M059J (cell line): ENCODE measurements at places on chromosomes 7 and 10.
A peak's percentile ranks its signal among the peaks of the same experiment; 100 is the strongest.

DNA sequence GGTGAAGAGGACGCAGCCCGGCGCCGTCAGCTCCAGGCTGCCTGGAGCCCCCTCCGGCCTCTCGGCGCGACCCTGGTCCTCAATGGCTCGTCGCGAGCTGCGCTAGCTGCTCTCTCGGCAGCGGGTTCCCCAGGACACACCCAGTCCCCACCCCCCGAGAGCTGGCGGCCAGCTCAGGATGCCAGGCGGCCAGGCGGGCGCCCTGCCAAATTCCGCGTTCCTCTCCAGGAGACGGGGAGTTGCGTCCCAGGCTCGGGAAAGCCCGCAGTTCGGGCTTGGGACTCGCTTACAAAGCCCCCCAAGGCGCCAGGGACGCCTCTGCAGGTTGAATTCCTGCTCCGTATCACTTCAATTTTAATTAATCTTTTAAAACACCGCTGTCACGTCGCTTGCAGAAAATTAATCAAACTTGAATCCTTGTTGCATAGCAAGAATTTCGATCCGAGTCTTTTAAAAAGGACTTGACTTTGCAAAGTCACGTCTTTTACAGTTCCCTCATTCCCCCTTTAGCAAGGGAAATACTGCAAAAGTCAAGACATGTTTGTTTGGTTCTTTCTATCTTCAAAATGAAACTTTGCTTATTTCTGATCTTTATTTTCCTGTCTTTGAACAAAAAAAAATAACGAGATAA lies 28.2 kb downstream of the SKIDA1 start:
- peak; percentile 84 for DNase-seq

GRCh38 chr10:59736749-59737148 lies 16.5 kb downstream of the MRLN start:
- no peak for DNase-seq

- no peak for DNase-seq
Measured at GRCh38 chr7:151652111-151652510, 132.4 kb upstream of the RHEB start.

GRCh38 chr7:117837841-117838240 lies 35.4 kb downstream of the CTTNBP2 start:
- no peak for DNase-seq

- no peak for DNase-seq
Measured at GRCh38 chr7:26007510-26007909, 144.5 kb upstream of the NFE2L3 start.

DNA sequence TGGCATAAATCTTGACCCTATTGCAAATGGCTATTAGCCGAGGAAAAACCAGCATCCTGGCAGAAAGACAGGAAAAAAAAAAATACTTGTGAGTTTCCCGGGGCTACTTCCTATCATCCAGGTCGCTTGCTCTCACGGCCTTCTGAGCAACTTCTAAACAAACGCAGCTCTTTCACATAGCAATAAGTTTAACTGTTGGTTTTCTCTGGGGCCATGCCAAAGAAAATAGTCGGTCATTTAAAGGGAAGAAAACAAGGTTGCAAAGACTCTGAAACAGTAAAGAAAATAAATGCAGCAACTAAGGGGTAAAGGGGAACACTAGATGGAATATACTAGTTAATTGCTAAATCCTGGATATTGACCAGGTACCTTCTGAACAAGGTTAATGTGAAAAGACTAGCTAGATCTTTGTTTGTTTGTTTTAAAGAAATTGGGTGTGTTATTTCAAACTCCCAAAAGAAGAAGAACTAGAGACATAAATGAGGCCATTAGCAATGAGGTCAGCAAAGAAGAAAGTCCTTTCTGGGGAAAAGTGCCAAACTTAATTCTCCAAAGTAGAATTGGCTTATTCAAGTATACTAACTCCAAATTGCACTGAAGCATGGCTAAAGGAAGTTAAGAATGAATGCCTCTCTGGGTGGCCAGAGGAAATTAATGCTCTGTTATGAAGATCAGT lies 54.2 kb downstream of the SLC39A12 start:
- DNase-seq, result peak; percentile 87

DNA sequence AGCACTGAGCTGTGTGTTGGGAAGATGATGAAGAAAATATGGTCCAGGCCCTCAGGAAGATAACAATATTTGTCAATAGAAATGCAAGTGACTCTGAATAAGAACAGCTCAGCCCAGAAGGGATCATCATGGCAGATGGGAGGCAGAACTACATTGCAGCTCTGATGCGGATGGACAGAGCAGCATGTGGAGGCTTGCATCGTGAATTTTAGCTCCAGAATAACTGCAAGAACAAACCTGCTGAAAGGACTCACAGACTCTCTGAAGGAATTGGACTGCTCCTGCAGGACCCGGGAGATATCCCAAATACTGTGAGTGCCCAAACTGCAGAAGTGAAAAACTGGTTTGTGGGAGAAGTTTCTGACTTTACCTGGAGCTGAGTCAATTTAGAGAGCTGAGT lies 80.6 kb upstream of the LAMB4 start:
- DNase-seq, result no peak

- DNase-seq, result no peak
Measured at GRCh38 chr7:114822844-114823243, 99.0 kb upstream of the MDFIC start.

DNA sequence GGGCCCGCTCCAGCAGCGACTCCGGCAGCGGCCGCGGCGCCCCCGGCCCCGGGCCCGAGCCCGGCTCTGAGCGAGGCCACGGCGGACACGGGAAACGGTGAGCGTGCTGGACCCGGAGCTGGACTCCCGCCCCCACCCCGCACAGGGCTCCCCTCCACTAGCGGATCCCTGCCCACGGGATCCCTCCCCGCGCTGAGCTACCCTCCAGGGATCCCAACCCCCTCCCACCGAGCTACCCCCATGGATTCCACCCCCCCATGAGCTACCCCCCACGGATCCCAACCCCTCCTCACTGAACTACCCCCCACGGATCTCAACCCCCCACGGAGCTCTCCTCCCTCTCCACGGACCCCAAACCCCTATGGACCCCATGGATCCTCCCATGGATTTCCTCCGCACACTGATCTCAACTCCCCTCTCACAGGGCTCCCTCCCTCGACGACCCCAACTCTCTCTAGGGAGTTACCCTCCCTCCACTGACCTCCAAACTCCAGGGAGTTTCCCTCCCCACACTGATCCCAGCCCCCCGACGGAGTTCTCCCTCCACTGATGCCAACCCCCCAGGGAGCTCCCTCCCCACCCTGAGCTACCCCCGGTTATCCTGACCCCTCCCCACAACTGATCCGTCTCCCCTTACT lies 20.6 kb upstream of the HSPB1 start:
- no peak for DNase-seq

DNA sequence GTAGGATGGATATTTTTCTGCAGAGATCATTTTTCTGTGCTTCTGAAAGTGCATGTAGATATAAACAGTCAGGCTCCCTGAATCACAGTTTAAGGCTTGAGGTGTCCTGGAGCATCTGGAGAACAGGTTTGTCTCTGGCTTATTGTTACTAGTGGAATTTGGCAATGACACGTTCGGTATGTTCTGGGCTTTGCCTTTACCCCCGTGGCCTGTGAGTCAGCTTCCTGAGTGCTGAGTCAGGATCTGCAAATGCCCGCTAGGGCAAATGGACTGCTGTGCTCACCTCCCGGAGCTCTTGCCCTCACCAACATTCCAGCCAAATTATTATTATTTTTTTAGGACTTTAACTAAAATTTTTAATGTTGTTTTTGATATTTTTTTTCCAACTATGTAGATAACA lies 192.5 kb upstream of the PRSS1 start:
- DNase-seq, result peak; percentile 99

- peak; percentile 74 for DNase-seq
Measured at GRCh38 chr7:66326501-66327215, 121.5 kb downstream of the TPST1 start.

- DNase-seq, result no peak
Measured at GRCh38 chr7:149708026-149708425, 65.4 kb downstream of the ZNF467 start.

DNA sequence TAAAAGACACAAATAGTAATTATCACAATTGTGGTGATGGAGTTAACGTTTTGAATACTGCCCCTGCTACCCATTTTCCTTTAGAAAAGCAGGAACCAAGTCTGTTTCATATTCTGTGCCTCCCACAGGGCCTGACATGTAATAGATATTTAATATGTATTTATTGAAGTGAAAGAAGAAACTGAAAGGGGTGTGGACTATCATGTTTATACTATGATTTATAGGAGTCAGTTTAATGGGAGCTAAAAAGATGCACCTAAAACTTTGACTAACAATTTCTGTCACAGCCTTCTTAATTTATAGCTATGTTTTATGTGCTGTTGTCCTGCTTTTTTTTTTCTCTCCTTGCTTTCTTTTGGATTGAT lies 24.1 kb upstream of the BHLHA15 start:
- no peak for DNase-seq

- DNase-seq, result peak; percentile 69
Measured at GRCh38 chr7:55977831-55978230, 13.4 kb downstream of the NIPSNAP2 start.

- no peak for DNase-seq
Measured at GRCh38 chr7:155586843-155587440, 40.6 kb upstream of the CNPY1 start.

GRCh38 chr7:45697576-45698136 lies 123.5 kb downstream of the ADCY1 start:
- DNase-seq, result peak; percentile 39

- DNase-seq, result no peak
Measured at GRCh38 chr10:5758927-5759326, 54.3 kb downstream of the GDI2 start.

DNA sequence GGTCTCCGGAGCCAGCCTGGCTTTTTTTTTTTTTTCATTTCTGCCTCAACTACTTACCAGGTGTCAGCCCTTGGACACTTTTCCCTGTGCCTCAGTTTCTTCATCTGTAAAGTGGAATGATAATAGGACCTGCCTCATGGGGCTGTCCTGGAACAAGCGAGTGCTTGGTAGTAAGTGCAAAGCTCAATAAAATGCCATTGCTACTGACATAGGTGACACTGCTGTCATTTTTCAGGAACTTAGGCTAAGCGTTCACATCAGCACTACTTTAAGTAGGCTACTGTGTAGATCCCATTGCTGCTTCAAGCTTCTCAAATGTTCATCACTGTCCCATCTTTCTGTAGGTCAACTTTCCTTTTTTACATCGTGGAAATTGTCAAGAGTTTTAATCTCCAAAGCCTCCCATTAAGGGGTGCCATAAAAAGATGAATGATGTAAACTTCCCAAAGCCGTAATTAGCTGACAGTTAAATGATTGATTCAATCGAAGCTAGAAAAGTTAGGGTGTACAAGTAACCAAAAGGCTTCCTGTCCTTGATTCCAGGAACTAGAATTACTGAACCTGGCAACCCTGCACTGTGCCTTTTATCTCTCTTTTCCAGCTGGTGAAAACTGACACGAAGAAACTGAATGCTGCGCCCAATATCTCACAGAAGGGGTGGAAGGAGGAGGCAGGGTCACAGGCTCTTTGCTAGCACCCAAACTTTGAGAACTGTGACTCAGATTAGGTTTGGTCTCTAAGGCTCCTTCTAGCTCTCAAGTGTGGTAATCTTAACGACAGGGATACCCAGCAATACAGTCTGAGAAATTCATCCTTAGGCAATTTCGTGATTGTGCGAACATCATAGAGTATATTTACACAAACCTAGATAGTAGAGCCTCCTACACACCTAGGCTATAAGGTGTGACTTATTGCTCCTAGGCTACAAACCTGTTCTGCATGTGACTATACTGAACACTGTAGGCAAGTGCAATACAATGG lies 861 bp upstream of the USP6NL start:
- DNase-seq, result no peak

GRCh38 chr7:88546808-88547207 lies 212.7 kb upstream of the ZNF804B start:
- DNase-seq, result peak; percentile 22

DNA sequence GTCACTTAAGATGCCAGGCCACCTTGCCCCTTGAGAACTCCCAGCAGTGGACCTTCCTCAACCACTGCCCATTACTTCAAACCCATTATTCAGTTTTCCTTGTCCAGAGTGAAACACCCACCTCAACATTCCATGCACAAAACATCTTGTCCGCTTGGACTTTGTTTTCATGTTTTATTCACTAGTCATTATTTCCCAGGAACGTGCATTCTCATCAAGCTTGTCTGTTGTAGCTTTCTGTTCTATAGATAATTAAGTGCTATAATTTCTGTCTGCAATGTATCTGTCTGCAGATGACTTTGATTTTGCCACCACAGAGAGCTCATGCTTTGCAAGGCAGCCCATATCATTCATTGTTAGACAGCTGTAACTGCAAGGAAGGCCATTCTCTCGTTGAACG lies 117.4 kb downstream of the RAB18 start:
- DNase-seq, result no peak

- DNase-seq, result peak; percentile 82
Measured at GRCh38 chr10:8418631-8419030, 364.1 kb downstream of the GATA3 start.

DNA sequence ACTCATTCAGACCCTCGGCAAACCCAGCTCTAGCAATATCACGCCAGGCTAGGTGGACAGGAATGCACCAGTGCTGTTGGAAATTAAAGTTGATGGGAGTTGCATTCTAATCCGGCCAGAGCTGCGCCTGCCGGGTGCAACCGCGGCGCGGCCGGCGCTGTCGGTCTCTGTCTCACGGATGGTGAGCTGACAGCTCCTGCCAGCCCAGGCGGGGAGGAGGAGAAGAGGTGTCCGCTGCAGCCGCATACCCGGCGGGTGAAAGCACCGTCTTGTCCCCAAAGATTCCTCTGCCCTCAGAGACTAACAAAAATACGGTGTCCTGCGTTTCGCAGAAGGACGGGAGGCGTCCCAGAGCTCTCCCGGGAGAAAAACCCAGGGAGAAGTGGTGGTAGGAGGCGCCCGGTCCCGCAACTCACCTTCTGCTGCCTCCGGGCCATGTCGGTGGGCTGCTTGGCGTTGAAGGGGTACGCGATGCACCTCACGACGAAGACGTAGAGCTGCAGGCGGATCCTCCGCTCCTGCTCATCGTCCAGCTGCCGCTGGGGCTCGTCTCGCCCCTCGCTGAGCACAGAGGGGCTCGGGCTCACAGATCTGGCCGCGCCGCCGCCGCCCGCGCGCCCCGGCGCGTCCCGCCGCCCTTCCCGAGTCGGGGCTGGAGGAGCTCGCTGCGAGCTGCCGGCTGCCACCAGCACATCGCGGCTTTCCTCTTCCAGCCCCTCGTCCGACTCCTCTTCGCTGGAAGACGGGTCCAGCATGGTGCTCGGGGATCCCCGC lies 490 bp downstream of the CADPS2 start:
- DNase-seq, result peak; percentile 50
